ENCODE measurements at places on chromosomes 1 and 21.
A peak's percentile ranks its signal among the peaks of the same experiment; 100 is the strongest.

DNA sequence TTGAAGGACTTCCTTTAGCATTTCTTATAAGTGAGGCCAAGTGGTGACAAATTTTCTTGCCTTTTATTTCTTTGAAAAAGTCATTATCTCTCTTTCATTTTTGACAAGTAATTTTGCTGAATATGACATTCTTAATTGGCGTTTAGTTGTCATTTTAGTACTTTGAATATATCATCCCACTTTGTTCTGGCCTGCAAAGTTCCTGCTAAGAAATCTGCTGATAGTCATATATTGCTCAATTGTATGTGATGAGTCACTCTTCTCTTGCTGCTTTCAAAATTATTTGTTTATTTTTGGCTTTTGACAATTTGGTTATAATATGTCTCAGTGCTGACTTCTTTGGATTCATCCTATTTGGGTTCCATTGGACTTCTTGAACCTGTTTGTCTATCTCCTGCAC, 312.6 kb downstream of the DUSP10 start:
- DNase-seq = no peak

DNA sequence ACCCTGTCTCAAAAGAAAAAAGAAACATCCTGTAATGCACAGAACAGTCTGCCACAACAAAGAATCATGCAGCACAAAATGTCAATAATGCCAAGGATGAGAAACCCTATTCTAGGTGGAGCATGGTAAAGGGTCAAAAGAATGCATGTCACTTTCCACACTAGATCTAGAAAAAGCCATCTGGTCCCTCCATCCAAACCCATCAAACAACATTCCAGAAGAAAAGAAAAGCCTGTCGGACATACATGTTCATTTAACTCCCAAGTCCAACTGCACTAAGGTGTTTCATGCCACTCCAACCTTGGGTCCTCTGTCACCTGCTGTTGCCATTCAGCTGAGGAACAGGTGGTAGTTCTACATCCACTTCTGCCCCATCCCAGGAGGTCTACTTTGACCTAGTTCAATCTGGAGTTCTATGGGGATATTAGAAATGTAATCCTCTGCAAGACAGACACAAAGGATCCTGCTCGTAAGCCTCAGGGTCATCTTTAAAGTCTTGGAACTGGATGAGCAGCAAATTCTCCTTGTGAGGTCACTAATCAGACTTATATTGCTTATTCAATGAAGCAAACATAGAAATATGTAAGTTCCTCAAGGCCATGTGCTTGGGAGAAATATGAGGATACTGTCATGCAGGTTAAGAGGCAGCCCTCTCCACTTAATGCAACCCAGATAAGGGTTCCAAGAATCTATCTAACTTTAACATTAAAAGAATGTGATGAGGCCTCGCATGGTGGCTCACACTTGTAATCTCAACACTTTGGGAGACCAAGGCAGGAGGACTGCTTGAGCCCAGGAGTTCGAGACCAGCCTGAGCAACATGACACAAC, 3.7 kb downstream of the DEDD start:
- DNase-seq = no peak

DNA sequence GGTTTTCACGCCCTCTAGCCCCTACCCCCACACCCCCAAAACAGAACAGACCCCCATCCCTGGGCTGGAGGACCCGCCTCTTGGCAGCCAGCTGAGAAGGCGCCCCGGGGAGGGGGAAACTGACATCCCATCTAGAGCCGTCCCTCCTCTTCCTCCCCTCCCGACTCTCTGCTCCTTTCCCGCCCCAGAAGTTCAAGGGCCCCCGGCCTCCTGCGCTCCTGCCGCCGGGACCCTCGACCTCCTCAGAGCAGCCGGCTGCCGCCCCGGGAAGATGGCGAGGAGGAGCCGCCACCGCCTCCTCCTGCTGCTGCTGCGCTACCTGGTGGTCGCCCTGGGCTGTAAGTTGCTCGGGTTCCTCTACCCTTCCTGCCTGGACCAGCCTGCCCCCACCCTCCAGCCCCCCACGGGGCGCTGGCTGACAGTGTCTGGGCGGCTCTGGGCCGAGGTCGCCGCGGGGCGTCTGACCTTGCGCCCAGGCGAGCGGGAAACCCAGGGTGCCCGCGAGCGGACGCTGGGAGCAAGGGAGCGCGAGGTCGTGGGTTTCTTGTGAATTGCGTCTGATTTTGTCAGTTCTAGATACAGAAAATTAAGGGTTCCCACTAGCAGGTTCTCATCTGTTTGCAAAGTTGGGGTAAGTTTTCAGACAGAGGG, 618 bp downstream of the JAM2 start:
- peak; percentile 57 for DNase-seq

DNA sequence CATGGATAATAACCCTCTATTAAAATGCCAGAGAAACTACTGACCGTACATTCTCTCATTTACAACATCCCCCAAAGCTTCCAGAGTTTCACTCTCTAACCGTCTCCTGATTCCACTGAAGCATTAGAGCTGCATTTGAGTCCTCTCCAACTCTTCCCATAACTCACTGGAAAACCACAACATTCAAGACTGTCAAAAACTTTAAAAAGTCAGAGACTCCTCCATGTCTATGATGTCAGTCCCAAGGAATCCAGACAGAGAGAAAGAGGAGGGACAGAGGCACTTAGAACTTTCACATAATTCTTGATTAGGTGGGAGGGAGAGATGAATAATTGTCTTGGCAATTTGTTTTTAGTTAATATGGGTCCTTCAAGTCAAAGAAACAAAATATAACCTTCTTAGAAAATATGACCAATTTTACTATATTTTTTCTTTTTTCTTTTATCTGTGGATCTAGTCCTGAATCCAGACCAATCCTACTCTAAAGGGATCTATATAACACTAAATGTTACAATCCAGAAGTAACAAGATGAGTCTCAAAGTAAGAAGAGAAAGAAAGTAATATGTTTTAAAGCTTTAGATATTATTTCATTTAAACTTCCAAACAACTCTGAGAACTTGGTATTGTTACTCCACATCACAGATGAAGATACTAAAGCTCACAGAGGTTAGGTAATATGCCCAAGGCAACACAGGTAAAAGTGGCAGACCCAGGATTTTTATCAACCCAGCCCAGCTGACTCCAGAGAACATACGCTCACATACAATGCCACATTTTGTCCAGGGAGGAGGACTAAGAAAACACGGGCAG, 23.8 kb downstream of the OTUD7B start:
- DNase-seq = no peak

GRCh38 chr1:211944733-211945500, 90.4 kb downstream of the INTS7 start:
- no peak for DNase-seq

- DNase-seq = no peak
Measured at GRCh38 chr1:230937371-230937770, 41.3 kb downstream of the TTC13 start.

DNA sequence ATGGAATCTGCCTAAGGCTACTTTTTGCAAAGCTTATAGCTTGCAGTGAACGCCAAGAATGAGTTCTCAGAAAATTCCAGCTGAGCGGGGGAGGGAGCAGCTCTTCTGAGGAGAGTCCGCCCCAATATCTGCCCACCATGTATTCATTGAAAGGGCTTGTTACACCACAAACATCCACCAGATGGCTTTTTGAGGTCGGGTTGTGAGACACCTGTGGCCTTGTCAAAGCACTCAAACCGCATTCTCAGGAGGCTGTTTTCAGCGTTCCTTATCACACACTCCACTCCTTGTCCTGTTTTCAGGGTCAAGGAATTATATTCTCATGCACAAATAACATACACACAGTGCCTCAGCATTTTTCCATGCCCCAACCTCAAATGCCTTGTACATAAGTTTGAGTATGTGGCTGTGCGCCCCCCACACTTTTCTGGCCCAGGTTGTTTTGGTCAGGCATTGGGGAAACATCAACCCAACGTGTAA, 3.9 kb upstream of the C4BPB start:
- peak; percentile 60 for DNase-seq

DNA sequence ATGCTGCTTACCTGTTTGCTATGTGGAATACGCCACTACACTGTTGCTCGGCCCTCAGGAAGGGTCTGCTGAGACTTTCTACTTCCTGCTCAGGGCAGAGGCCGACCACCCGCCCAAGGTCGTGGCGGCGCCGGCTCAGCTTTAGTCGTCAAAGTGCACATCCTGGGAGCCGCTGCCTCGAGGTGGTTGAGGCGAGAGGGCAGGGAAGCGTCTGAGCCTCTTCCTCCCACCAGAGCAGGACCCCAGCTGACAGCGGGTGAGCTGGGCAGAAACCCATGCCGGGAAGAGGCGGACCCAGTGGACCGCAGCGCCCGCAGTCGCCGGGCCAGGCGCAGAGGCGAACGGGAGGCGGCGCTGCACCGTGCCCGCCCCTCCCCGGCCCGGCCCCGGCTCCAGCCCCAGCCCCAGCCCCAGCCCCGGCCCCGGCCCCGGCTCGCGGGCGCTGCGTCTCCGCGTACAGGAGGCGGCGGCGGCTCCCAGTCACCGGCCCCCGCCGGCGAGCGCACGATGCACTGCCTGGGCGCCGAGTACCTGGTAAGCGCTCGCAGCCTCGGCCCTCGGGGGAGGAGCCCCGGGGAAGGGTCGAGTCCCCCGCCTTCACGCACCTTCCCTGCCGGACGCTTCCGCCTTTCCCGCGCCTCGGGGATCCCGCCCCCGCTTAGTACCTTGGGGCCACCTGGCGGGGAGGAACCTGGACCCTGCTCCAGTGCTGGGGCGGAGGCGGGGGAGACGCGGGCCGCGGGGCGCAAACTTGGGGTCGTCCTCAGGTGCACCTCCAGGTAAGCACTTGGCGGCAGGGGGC, at the start of gene SLC44A3:
TSS of gene SLC44A3 (plus strand) at position 413 of the 802 bp plus-strand sequence. CDS start at position 508, 95 bp downstream.
- peak; percentile 30 for DNase-seq

- no peak for DNase-seq
Measured at GRCh38 chr1:14907416-14907815, 246.1 kb upstream of the TMEM51 start.

DNA sequence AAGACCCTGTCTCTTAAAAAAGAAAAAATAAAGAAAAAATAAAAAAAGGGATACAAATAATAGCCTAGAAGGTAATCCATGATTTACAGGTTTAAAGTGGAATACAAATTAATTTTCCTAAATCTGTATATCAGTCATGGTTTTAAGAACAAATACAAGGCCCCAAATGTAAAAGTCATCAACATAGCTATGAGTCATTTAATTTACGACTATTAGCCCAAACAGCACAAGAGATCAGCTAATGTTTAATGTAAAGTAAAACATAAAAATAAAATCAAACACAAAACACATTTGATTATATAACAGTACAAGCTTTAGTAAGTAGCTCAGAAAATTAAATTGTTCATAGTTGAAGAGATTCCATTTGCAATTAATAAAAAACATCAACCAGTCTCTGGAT, 20.3 kb upstream of the TAL1 start:
- no peak for DNase-seq

- DNase-seq = peak; percentile 82
Measured at GRCh38 chr1:153465811-153466636, 5.6 kb upstream of the S100A7 start.

DNA sequence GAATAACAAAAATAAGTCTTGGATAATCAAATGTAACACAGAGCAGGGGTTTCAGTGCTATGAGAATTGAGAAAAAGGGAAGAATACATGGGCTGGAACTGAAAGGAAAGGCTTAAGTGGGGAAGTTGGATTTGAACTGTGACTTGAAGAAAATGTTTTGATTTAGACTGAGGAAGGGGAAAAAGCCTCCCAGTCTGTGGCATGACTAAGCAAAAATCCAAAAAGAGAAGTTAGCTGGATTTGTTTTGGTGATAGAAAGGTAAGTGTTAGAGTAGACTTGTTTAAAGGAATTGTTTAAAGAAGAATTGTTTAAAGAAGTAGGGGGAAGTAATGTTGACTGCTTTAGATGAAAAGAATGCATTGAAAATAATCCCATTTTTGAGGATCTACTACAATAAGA, 46.0 kb downstream of the KCNK2 start:
- no peak for DNase-seq

- DNase-seq = no peak
Measured at GRCh38 chr1:27132624-27133023, 22.3 kb downstream of the SLC9A1 start.

DNA sequence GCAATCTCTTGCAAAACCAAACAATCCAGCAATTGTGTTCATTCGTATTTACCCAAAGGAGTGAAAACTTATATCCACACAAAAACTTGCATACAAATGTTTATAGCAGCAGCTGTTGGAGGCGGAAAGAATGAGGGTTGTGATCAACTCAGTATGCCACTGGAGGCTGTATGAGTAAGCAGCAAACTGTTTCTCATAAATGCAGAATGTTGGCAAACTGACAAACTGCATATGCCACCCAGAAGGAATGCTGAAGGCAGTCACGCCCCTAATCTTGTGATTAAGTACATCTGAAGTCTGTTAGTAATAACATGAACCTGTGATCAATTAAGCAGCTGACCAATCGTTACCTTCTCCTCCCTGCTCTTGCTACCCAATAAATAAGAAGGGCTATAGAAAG, 60.5 kb upstream of the CR2 start:
- no peak for DNase-seq

GRCh38 chr1:78996791-78997190, 9.7 kb downstream of the ADGRL4 start:
- DNase-seq = no peak

GRCh38 chr1:235145639-235146038, 15.4 kb downstream of the RBM34 start:
- no peak for DNase-seq

DNA sequence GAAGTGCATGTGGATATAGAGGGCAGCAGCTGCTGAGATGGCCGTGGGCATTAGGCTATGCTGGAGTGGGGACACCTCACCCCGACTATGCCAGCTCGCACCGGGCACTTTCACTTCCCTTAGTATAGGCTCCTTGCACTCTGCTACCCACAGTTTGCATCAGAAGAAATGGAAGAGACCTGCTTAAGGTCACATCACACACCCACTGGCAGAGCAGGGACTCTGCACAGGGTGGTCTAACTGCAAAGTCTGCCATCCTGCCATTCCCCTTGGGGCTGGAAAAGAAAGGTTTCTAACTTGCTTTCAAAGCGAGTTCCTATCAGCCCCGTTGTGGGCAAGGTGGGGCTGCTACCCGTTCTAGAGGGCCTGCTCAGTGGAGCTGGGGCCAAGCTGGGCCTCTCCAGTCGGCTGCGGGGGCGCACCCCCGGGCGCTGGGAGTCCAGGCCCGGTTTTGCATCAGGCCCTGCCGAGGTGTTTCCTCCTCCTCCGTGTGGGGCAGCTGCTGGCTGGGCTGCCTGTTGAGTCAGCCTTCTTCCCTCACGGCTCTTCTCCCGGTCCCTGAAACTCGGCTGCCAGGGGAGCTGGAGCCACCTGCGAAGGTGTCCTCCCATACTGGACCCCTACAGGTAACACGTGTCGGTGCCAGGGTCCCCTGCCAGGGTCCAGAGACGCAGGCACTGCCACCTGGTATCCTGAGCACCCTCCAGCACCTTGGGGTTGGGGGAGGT, at the start of gene SYTL1:
TSS of gene SYTL1 (plus strand) at position 498 of the 728 bp plus-strand sequence. CDS start 3,313 bp downstream, outside the sequence.
- peak; percentile 75 for DNase-seq

GRCh38 chr1:41915786-41916571, 2.7 kb downstream of the HIVEP3 start:
- DNase-seq = peak; percentile 18

GRCh38 chr1:203682473-203683383, 56.1 kb downstream of the ATP2B4 start:
- peak; percentile 52 for DNase-seq
